HuH-7.5 (cell line): ENCODE measurements at places on chromosomes 13 and 19.

DNA sequence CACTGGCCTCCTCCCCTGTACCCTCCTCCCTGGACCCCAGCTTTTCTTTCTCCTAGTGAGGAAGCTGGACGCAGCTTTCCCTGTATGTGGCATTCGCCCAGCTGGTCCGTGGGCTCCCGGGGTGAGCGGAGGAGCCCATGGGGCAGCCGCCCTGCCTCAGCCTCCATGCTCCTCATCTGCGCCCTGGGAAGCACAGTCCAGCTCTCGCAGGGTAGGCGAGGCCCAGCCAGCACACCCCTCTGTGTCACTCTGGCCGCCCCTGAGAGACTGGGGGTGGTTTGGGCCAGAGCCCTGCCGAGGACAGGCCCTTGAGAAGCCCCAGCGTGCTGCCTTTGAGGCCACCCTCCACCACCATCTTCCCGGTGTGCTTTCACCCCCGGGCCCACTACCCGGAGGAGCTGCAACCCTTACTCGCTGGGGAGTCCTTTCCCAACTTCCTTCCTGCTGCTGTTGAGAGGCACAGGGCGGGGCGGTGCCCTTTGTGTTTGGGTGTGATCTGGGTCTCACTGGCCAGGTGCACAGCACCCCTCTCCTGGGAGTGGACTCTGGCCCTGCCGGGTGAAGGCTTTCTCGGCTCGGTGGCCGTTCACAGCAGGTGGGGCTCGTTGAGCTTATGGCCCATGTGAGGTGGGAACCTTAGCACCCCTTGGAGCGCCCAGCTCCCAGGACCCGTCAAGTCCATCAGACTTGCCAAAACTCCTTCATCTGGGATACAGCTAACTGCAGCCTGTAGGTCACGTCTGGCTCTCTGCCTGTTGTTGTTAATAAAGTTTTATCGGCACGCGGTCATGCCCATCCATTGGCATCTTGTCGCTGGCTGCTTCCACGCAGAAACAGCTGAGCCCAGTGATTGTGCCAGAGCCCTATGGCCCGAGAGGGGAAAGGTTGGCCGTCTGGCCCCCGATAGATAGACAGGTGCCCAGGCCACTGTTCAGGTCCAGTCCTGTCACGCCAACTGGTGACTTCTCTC is 3.2 kb downstream of the NCLN start:
- no peak for DNase-seq

DNA sequence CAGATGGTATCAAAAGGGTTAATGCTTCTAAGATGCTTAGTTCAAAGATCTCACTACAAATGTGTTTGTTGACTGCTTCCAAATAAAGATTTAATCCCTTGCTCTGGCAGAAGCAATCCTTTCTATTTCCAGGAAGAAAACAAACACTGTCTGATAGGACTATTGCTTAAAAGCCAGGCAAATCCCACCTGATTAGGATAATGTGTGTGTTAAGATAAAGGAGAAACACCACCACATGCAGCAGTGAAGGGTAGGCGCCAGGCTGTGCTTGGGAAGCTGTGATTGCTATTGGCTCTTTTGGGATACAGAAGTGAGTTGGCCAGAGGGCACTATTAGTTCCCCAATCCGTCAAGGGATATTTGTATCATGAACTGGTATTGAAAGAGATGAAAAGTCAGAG is 62.8 kb upstream of the LRCH1 start:
- no peak for DNase-seq

DNA sequence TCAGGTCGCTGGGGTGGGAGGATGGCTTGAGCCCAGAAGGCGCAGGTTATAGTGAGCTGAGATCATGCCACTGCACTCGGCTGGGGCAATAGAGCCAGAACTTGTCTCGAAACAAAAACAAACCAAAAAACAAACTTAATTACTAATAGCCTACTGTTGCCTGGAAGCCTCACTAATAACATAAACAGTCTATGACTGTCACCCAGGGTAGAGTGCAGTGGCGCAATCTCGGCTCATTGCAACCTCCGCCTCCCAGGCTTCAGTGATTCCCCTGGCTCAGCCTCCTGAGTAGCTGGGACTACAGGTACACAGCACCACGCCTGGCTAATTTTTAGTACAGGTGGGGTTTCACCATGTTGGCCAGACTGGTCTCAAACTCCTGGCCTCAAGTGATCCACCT is 18.0 kb downstream of the CATSPERD start:
- DNase-seq, result no peak

DNA sequence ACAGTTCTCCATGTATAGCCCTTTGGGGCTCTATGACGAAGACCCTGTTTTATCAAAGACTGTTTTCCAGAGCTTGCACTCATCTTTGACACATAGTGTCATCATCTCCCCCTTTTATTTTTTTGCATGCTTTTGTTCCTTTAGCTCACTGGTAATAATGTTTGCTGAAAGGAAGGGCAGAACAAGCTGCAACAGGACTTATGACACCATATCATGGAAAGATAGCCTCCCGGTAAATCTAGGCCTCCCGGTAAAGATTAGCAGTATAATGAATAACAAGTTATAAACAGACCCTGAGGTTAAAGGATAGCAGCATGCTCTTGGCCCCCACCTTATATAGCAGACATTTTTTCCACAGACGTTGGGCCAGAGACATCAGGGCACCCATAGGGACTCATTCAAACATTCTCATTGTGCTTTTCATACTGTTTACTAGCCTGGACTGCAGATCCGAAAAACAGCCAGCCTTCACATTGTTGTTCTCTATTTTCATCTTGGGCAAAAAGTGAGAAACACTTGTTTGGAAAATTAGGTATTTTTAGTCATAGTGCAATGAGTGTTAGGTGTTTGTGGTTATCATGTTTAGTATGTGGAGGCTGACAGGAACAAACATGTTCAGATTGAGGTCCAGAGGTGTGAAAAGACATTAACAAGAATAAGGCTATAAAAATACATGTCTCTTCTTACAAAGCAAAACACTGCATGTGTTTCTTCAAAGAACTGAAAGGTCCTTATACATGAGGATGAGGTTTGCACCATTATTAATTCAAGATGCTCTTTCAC is 136.9 kb upstream of the SPRY2 start:
- no peak for DNase-seq

- no peak for DNase-seq
These were observed 53.3 kb downstream of the RFX2 start for GRCh38 chr19:6056801-6057650.

DNA sequence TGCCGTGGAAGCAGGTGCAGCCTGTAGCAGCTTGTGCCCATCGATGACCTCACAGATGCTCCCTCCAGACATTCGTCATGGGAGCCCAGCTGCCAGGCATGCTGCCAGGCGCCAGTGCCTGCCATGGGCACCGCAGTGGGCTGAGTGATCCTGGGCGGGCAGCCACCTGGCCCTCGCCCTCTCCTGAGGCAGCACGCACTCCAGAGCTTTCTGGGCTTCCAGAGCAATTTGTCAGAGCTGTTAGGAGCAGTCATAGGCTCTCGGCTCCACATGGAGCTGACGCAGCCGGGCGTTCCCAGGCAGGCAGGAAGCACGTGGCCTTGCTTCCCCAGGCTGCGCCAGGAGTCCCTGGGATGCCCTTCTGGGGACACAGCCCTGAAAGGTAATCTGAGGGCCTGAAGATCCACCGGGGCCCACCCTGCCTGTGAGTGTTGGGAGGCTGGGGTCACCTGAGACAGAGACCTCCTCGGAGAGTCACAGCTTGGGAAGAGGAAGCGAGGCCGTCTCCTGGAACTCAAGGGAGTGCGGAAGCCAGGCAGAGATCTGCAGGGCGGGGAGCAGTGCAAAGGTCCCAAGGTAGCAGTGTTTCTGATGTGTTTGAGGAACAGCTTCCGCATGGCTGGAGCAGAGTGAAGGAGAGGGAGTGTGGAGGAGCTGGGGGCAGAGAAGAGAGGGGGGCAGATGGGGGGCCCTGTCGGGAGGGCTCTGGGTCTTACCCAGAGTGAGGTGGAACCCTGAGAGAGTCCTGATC is 50.6 kb downstream of the DPF1 start:
- no peak for DNase-seq

DNA sequence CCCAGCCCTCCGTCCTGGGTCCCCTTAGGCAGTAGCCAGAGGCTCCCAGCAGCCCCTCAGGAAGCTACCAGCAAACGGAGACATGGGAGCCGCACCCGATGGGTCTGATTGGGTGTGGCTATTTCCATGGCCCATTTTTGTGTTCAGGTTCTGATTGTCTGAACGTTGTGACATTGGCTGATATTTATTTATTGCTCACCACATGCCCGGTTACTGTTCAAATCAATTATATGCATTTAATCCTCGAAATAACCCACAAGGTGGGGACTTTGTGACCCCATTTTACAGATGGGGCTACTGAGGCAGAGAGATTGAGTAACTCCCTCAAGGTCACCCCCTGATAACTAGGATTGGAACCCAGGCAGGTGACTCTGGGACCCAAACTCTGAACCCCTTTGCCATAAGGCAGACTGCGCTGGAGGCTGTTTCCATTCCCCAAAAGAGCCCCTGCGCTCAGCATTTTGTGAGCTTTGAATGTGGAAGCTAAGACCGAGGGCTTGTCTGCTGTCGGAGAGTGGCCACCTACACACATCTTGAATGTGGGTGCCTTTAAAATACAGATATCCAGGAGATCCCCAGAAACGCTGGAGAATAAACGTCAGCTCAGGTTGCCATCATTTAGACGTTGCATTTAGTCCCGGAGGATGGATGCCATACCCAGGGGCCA is 13.6 kb upstream of the MCF2L start:
- no peak for DNase-seq

DNA sequence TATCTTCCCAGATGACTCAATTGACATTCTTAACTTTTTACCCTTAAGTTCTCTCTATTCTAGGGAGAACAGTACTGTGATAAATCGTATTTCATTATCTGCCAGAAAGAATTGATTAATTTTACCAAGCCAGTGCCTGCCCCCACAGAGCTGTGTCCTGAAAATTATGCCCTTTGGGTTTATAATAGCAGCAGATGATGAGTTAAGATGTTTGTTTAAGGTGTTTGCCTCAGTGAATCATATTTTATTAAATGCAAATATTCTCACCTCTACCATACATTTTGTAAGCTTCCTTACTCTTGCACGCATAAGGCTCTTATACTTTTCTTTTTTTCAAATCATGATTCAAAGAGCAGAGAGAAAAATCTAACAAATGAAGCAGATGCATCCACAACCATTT is 318.6 kb downstream of the DCT start:
- DNase-seq, result no peak

- DNase-seq, result no peak
These were observed 24.2 kb upstream of the TTYH1 start for GRCh38 chr19:54390942-54391577.

DNA sequence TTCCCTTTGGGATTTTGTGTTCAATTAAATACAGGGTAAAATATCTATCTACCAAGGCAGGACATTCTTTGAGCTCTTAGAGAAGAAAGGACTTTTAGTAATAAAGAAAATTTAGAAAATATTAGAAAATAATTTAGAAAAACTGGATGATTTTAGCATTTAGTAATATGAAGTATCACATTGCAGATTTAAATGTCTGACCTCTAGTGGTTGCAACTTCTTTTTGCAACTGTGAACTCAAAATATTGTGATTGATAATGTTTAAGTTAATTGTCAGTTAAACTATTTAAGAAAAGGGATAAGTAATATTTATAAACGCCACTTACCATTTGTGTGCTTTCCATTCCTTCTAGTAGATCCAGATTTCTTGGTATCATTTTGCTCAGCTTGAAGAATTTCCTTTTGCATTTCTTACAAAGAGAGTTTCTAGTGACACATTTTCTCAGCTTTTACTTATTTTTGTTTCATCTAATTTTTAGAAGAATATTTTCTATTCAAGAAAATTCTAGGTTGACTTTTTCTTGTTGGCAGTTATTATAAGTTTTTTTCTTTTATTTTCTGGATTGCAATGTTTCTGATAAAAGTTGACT is 10.3 kb upstream of the POSTN start:
- DNase-seq, result no peak

DNA sequence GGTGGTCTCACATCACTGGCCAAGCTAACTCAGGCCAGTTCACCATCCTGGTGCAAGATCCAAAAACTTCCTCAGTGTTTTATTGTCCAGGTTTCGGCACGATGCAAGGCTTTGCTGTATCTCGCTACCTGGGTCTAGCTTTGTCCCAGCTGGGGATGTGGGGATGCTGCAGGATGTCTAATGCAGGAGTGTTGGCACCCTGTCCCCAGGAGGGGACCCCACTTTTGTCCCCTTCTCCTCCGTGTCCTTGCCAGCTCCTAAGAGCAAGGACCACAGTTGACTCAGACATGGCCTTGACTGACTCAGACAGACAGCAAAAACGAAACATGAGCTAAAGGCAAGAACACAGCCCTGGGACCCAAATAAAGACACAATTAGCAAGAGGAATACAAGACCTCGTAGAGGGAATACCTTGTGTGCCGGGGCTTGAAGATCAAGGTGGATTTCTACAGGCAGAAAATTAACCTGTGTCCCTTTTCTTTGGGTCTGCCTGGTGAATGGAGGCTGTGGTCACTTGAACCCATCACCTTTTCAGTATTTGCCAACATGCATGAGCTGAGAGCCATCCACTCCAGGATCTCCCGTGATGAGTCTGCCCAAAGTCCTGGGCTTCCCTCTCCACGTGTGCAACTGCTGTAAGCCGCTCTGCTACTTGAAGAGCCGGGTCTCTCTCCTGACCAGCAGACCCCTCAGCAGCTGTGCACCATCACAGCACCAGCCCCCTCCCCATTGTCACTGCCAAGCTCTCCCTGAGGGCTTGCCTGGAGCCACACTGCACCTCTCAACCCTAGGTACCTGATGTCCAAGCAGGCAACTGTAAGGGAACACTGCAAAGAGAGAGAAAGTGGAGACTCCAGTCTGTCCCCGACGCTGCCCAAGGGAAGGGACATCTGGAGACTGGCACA is 149.5 kb upstream of the ZNF507 start:
- DNase-seq, result no peak

GRCh38 chr13:112067871-112068539 is 1.1 kb downstream of the SOX1 start:
- DNase-seq, result no peak

DNA sequence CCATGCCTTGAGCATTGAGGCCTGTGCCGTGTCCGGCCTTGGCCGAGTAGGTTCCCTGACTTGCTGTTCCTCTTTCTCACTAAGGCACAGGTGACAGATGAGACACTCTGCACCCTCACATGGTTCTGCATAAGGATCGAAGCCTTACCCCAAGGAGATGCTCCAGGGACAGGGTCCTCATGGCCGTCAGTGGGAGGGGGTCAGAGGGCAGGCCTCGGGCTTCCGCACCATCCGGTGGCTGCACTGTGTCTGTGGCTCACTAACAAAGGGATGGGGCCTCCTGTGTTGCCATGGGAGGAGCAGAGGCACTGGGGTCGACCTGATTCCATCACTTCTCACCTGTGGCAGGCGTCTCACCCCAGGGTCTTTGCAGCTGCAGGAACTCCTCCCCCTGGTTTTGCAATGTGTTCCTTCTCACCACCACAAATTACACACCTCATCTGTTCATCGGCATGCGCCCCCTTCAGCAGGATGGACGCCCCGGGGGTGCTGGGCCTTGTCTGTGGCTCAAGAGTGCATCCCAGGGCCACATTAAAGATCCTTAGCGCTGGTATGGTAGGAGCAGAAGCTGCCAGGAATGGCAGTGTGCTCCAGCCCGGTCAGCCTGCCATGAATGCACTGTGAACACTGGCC is 113.3 kb upstream of the SOX1 start:
- DNase-seq, result no peak

- DNase-seq, result no peak
These were observed 72.0 kb upstream of the USP29 start for GRCh38 chr19:57047743-57048142.
